Keratinocyte (primary cell): ENCODE measurements at places on chromosomes 4 and X. TPM values are rescaled to one million over a fixed set of nuclear protein-coding genes. Genes with fewer than 3 reads are reported as not detected.

USP11 gene
- polyA plus RNA-seq, result 4.2 to 12.0 TPM (median 6.3 TPM) in 3 replicates

PLP1 gene
- not detected in 3 replicates for polyA plus RNA-seq

FHIP1A gene
- polyA plus RNA-seq, result 13.4 to 16.0 TPM (median 15.1 TPM) in 3 replicates

USP26 gene
- polyA plus RNA-seq, result not detected in 3 replicates

DOCK11 gene
- polyA plus RNA-seq, result 2.8 to 4.6 TPM (median 3.0 TPM) in 3 replicates

ZFP42 gene
- 3.1 to 3.4 TPM (median 3.2 TPM) in 3 replicates for polyA plus RNA-seq

TCEAL6 gene
- not detected in 3 replicates for polyA plus RNA-seq

BEX5 gene
- polyA plus RNA-seq, result 0.58 to 1.8 TPM (median 1.5 TPM) in 3 replicates

MORC4 gene
- 13.5 to 21.0 TPM (median 16.4 TPM) in 3 replicates for polyA plus RNA-seq

SLC25A5 gene
- polyA plus RNA-seq, result 310 to 608 TPM (median 447 TPM) in 3 replicates

SPANXC gene
- not detected in 3 replicates for polyA plus RNA-seq

SPIN3 gene
- 2.5 to 5.5 TPM (median 4.3 TPM) in 3 replicates for polyA plus RNA-seq
